Fibroblast of skin of left biceps (primary cell): ENCODE measurements at places on chromosomes 6 and 20.

DNA sequence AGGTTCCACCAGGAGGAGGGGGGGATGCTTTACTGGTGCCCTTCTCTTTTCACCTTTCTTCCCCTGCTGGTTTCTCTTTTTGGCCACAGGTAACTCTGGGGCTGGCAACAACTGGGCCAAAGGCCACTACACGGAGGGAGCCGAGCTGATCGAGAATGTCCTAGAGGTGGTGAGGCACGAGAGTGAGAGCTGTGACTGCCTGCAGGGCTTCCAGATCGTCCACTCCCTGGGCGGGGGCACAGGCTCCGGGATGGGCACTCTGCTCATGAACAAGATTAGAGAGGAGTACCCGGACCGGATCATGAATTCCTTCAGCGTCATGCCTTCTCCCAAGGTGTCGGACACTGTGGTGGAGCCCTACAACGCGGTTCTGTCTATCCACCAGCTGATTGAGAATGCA is 4.4 kb downstream of the TUBB1 start:
- DNase-seq = no peak

DNA sequence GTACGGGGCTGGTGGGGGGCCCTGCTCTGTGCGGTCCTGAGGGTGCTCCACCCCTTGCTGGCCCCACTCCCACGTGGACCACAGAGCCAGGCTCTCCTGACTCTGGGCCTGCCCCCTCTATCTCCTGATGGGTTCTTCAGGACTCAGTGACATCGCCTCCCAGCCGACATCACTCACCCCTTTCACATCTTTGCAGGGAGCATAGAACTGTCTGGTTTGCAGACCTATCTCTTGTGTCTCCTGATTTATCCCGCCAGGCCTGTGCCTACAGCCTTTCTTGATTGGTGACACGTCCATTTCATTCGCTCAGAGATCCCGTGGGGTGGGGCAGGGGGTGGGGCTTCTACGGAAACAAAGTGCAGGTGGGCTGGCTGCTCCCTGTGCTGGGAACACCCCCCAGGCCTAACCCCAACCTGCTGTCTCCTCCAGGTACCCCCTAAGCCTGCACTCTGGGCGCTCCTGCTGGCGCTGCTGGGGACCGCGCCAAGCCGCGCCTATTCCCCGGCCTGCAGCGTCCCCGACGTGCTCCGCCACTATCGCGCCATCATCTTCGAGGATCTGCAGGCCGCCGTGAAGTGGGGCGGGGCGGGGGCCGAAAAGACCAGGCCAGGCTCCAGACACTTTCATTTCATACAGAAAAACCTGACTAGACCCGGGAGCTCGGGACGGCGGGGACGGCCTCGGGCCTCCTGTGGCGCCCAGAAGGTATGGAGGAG is 1.7 kb downstream of the C20orf204 start:
- DNase-seq = no peak

DNA sequence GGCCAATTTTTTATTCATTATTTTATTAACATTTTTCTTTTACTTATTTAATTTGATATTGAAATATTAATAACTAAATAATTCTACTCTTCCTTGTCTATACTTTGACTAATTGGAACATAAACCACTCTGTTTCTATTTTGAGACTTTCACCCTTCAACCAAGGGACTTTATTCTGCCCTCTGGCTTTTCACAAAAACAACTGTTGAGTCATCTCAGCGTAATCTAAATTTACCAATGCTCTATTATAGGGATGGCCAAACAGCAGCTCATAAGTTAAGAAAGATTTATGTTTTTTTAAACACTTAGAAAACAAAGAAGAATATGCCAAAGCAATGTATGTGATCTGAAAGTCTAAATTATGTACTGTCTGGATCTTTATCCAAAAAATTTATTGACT is 46.7 kb downstream of the DOP1A start:
- no peak for DNase-seq

- no peak for DNase-seq
Measured at GRCh38 chr6:109321752-109322151, 60.5 kb downstream of the CD164 start.

GRCh38 chr6:3073382-3073781 is 5.1 kb downstream of the RIPK1 start:
- no peak for DNase-seq

DNA sequence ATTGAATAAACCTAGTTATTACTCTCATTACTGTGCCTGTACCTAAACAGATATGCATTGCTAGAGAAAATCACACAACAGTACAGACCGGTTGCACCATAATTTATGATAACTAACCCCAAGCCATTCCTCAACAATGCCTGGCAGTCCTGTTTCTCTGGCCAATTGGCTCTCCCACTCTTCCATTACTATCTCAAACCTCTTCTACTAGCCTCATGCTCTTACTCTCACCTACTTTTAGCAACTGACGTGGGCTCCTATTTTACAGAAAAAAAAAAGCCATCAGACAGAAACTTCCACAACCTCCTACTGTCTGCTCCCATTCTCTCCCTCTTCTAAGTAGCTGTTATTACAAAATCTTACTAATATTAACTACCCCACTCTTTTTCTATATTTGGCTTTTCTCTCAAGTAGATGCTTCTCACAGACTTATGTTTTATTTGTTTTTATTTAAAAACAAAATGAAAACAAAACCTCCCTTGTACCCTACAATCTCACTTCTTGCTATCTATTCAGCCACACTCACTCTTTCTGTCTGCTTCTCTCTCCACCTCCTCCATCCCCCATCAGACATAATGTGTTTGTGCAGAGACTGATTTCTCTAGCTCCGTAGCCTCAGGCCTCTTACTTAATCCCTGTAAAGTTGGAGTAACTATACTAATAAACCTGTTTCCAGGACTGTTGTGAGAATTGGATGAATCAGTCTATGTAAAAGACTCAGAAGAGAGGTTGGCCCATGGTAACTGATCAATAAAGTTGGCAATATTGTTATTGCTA is 9.1 kb downstream of the GOPC start:
- DNase-seq = no peak

DNA sequence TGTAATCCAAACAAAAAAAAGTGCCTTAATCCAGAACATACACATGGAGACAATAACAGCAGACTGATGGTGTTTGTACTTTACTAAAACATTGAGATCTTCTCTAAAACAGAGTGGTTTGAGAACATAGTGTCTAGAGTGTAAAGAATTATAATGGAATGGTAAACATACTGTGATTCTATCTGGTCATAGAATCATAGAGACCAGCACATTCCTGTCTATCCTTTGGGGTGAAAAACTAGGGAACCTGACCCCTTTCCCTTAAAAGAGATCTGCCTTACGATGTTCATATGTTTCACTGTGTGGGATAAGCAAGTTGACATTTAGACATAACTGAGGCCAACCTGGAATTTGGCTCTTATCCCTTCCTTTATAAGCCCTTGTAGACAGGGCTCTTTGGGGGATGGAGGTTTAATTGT is 55.7 kb downstream of the TRMT11 start:
- no peak for DNase-seq

GRCh38 chr6:139712830-139713229 is 338.4 kb upstream of the CITED2 start:
- DNase-seq = no peak

GRCh38 chr6:45416700-45417099 is 39.0 kb upstream of the SUPT3H start:
- DNase-seq = no peak

- DNase-seq = no peak
Measured at GRCh38 chr6:169677096-169677495, 24.7 kb downstream of the WDR27 start.

GRCh38 chr6:87225511-87225910 is 70.1 kb downstream of the ZNF292 start:
- no peak for DNase-seq

DNA sequence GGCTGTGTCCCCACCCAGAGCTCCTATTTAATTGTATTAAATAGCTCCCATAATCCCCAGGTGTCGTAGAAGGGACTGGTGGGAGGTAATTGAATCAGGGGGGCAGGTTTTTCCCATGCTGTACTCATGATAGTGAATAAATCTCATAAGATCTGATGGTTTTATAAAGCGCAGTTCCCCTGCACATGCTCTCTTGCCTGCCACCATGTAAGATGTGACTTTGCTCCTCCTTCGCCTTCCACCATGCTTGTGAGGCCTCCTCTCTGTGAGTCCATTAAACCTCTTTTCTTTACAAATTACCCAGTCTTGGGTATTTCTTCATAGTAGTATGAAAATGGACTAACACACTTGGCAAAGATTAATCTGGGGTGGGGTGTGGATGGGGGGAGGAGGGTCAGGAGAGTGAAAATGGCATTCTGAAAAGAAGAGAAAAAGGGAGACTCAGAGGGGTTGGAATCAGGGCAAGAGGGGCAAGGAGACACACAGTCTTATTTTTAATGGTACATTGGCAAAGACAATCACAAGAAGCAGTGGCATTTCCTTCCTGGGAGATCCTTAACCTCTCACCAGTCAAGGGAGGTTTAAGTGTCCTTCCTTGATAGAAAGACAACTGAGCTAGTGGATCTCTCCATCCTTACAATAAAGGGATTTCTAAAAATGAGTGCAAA is 37.5 kb upstream of the NOX3 start:
- DNase-seq = no peak

DNA sequence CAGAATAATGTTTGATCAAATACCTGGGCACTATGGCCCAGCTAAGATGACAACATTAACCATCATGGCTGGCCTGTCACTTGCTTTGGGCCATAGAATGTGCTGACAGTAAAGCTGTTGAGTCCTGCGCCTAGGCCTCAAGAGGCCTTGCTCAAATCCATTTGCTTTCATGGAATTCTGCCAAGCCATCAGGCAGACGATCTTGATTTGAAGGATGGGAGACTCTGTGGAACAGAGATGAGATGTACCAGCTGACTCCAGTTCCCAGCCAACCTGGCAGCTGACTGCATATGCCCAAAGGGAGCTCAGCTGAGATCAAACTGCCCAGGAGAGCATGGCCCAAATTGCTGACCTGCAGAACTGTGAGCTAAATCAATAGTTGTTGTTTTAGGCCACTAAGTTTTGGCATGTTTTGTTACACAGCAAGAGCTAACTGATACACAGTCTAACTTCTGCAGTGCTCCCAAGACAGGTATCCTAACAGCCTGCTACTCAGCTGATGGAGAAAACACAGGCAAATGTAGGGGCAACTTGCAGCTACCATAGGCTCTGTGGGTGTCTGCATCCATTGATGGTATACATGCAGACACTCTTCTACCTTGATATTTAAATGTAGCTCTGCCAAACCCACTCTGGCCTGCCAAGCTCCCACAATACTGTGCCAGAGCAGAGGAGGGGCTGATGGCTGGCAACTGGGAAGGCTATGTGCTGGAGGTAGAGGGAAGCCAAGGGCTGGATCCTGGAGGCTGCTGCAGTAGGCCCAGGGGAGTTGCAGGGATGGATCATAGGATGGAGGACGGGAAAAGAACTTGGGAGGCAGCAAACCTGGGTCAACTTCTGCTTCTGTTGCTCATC is 55.2 kb upstream of the RNF24 start:
- DNase-seq = no peak

- DNase-seq = no peak
Measured at GRCh38 chr6:35078226-35078850, 62.8 kb downstream of the TCP11 start.

DNA sequence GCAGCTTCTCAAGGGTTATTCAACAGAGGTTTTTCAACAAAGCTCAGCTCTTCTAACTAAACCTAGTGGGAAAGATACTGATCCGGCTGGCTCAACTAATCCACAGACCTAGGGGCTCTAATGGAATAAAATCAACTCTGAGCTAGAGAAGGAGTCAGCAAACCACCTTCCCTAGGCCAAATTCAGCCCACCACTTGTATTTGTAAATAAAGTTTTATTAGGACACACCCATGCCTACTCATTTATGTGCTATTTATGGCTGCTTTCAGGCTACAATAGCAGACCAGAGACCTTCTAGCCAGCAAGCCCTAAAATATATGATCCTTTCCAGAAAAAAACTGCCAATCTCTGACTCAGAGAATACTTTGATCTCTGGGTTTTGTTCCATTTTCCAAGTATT is 6.0 kb upstream of the RAB22A start:
- no peak for DNase-seq

DNA sequence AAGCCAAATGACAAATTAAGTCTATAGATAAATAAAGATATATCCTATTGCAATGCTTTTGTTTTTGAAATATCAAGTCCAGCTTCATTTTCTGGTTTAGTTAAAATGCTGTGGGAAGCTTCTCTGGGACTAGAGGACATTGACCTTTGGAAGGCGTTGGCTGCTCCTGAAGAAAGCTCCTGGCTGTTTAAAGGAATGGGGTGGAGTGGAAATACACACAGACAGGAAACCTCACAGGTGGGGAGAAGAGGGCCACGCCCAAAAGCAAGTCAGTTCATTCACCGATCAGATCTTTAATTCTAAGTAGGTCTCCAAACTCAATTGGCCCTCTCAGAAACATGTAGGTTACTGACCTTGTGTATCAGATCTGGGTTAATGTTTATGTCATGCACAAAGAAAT is 59.6 kb downstream of the SPTLC3 start:
- DNase-seq = no peak

DNA sequence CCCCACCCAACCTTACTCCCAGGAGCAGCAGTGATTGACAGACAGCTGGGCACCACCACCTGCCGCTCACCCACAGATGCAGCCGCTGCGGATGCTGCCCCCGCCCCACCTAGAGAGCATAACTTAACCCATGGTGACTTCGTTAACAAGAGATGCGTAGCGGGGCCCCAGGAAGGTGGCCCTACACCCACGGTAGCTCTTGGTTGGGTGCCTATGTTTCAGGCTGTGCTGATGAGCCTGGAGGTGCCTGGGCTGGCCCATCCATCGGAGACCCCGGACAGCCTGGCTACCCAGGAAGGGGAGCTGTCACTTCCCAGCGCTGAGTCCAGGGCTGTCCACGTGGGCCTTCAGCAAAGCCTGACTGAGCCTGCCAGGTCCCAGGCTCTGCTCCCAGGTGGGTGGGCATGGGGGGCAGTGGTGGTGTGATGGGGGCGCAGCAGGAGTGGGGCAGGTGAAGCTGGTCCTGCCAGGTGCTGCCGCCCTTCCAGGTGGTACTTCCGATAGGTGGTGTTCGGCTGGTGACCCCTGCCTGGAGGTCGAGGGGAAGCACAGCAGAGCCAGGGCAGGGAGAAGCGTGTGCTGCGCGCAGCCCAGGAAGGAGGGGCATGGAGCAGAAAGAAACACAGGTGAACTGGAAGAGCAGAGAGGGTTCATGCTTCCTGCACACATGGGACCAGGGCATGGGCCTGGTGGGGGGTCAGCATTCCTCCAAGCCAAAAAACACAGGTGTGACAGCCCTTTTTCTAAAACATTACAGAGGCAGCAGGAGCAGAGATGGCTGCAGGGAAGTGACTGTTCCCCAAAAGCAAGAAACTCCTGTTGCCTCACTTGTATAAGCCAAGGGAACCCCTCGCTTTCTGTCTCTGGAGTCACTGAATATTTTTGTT is 56.9 kb downstream of the SYNJ2 start:
- DNase-seq = no peak

- DNase-seq = no peak
Measured at GRCh38 chr6:125834348-125834747, 43.6 kb downstream of the NCOA7 start.

DNA sequence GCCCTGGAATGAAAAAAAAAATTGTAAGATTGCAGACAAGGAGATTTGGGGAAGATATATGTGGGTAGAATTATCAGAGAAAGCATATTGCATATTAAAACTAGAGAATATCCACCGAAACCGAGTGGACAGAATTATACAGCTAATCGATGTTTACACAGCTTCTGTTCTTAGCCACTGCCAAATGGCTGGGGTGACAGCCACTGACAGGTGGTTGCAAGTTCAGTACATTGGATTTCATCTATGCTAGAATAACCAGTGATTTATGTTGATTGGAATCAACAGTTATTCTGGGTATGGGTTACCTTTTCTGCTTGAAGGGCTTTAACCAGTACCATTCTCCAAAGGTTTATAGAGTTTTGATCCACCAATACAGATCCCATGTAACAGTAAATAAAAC is 48.4 kb upstream of the THEMIS start:
- DNase-seq = no peak
